OCI-M1 (cell line): ENCODE measurements at places on chromosomes 1 and 21.

GRCh38 chr1:214532070-214532469 lies 19.3 kb downstream of the PTPN14 start:
- DNase-seq: no peak

GRCh38 chr1:224300346-224300745 lies 29.6 kb downstream of the NVL start:
- DNase-seq: no peak

- no peak for DNase-seq
Measured at GRCh38 chr1:203581841-203582240, 44.8 kb upstream of the ATP2B4 start.

DNA sequence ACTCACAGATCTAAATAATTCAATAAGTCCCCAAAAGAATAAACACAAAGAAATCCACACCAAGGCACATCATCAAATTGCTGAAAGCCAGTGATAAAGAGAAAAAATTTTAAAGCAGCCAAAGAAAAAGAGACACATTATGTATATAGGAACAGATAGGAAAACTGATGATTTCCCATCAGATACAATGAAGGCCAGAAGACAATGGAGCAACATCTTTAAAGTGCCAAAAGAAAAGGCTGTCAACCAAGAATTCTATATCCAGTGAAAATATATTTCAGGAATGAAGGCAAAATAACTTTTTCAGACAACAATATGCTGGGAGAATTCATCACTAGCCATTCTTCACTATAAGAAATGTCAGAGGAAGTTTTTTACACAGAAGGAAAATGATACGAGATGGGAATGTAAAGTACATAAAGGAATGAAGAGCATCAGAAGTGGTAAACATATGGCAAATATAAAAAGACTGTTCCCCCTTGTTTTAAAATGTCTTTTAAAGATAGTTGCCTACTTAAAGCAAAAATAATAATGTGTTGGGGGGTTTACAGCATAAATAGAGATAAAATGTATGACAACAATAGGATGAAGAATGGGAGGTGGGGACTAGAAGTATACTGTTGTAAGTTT lies 9.4 kb upstream of the MYOG start:
- DNase-seq: no peak

DNA sequence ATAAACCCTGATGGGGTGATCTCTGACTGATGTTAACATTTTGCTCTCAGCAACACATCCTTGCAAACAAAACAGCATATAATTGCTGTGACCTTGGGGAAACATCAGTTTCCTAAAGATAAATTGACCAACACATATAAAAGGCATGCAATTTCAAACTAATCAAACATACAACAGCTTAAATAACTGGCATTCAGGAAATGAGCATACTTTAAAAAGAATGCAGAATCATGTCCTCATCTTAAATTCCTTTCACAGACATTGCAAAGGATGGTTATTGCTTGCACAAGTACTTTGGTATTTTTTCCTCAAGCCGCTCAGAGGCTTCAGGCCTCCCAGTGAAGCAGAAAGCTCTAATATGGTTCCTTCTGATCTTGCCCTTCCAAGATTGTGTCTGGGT lies 53.4 kb upstream of the RGS18 start:
- DNase-seq: no peak

- DNase-seq: peak; percentile 81
Measured at GRCh38 chr1:215128504-215128903, 46.0 kb downstream of the KCNK2 start.

DNA sequence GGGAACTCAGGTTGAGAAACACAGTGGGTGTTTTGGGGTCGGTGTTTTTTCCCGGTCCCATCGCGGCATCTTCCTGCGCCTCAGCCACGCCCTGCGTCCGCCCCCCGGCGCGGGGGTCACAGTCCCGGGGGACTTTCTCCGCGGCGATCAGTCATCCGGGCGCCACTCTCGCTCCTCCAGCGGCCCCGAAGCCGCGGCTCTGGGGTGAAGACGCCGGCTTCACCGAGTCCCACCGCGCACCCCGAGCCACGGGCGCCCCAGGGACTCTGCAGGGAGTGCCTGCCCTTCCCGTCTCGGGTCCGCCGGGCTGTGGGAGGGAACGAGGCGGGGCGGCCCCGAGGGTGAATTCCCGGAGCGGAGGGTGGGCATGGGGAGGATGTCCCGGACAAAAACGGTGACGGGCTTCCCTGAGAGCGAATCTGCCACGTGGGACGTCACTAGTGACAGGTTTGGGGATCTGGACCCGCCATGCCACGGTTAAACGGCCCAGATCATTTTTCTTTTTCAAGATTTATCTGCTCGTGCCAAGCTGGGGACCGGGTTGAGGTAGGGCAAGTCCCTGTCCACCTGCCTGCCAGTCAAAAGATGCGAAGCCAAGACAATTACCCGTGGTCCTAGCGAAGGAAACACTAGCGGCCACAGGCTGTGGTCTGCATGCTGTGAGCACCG lies 717 bp upstream of the BATF3 start:
- no peak for DNase-seq

- DNase-seq: no peak
Measured at GRCh38 chr1:35279555-35279904, 11.0 kb downstream of the ZMYM4 start.

- no peak for DNase-seq
Measured at GRCh38 chr1:85570446-85571180, 9.9 kb upstream of the CCN1 start.

DNA sequence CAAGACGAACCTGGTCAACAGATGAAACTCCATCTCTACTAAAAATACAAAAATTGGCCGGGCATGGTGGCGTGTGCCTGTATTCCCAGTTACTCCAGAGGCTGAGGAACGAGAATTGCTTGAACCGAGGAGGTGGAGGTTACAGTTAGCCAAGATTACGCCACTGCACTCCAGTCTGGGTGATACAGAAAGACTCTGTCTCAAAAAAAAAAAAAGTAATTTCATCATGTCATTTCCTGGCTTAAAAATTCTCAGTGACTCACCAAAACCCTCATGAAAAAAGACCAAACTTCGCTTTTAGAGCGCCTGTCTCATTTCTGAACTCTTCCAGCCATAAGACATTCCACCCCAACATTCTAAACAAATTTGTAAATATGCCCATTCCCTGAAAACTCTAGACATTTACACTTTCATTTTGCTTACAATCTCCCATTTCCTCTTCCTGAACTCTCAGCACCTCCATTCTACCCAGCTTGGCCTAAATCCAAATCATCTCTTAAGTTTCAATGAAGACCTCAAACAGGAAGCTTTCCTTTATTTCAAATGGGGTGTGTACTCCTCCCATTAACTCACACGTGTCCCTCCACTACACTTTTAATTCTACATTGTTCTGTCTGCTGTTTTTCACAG lies 50.5 kb upstream of the PRRC2C start:
- peak; percentile 53 for DNase-seq

- no peak for DNase-seq
Measured at GRCh38 chr21:43808367-43808766, 19.0 kb downstream of the RRP1 start.

- DNase-seq: no peak
Measured at GRCh38 chr1:9300573-9300972, 7.9 kb downstream of the SPSB1 start.

- DNase-seq: no peak
Measured at GRCh38 chr1:74517599-74518051, 5.2 kb upstream of the LRRC53 start.

DNA sequence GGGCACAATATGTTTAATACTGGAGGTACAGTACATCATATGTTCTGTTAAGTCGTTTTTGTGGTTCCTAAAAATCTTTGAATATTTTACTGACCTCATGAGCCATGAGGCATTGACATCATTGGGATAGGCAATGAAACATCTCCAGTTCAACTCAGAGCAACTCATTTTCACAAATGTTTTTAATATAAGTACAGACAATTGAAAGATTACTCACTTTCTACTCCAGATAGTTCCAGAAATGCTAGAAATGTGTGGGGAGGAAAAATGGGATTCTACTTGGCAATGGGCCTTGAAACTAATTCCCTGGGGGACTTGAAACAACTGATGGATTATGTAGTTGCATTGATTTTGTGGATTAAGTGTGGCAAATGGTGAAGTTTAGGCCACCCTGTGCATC lies 7.2 kb upstream of the C8B start:
- no peak for DNase-seq

- no peak for DNase-seq
Measured at GRCh38 chr21:45826676-45827301, 154.8 kb upstream of the COL6A1 start.

DNA sequence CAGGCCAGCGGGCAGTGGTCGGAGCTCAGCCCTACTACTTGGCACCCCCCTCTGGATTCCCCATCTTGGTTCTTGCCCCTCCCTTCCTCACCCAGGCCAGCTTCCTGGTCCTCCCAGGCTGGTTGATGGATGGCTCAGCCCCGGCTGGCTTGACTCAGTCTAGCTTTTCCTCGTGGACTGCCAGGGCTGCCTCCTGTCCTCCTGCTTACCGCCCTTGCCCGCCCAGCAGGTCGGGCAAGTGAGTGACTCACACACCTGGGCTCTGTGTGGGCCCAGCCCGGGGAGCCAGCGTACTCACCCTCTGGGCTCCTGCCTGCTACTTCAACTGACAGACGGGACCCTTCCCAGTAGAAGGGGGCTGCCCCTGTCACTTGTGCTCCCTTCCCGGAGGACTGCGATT lies 19.5 kb upstream of the ARHGEF10L start:
- no peak for DNase-seq

- no peak for DNase-seq
Measured at GRCh38 chr1:226123591-226124471, 61.3 kb downstream of the H3-3A start.

GRCh38 chr1:86429835-86430234 lies 5.9 kb downstream of the CLCA2 start:
- DNase-seq: peak; percentile 90

GRCh38 chr1:17213148-17213781 lies 8.3 kb downstream of the PADI1 start:
- no peak for DNase-seq

GRCh38 chr1:115114308-115114707 lies 25.0 kb upstream of the TSPAN2 start:
- DNase-seq: no peak

GRCh38 chr1:152960452-152961044 lies 9.9 kb upstream of the SPRR4 start:
- no peak for DNase-seq

GRCh38 chr1:118275472-118276115 lies 90.6 kb upstream of the SPAG17 start:
- no peak for DNase-seq

GRCh38 chr1:167630568-167631385 lies 745 bp downstream of the RCSD1 start:
- no peak for DNase-seq

GRCh38 chr21:24716281-24716918 lies 890.9 kb downstream of the MRPL39 start:
- DNase-seq: peak; percentile 42

- DNase-seq: no peak
Measured at GRCh38 chr1:209208648-209209047, 374.9 kb upstream of the CAMK1G start.

DNA sequence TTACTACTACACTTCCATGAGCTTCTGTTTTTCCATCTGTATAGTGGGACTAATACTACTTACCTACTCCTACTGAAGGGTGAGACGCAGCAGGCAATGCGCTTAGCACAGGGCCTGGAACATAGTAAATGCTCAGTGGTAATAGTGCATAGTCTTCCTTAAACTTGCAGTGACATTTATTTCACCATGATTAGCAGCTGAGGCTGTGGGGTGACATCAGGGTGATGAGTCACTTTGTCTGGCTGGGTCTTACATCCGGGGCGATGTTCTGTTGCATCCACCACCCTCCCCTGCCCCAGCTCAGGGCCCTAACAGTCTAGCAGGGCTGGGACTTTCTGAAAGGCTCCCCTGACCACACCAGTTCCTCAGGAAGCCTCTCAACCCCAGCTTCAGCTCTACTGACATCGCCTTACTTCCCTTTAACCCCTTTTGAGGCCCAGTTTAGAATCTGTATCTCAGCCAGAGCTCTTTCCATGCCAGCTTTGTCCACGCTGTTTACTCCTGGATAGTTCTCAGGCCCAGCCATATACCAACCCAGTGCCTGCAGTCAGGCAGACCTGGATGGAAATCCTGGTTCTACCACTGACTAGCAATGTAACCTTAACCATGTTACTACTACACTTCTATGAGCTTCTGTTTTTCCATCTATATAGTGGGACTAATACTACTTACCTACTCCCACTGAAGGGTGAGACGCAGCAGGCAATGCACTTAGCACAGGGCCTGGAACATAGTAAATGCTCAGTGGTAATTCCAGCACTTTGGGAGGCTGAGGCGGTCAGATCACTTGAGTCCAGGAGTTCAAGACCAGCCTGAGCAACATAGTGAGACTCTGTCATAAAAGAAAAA lies 66.3 kb downstream of the CD58 start:
- DNase-seq: peak; percentile 87

GRCh38 chr1:31152181-31152795 lies 86.8 kb upstream of the PUM1 start:
- peak; percentile 29 for DNase-seq

DNA sequence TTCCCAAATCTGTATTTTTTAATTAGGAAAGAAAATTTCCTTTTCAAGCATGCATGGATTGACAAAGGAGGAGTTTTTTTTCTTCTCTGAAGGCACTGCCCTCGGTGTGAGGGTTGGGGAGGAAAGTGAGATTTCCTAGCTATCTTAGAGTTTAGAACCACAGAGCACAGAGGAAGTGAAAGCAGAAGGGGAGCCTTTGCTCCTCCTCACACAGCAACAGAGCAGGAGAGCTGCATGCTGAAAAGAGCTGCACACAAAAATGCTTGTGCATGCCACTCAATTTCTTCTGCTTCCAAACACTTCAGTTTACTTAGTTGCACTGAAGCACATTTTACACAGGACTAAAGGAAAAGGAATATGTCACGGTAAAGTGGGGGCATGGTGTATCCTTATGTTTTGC lies 308.1 kb downstream of the GPATCH2 start:
- no peak for DNase-seq

GRCh38 chr1:18716112-18716784 lies 85.6 kb downstream of the PAX7 start:
- DNase-seq: peak; percentile 38

DNA sequence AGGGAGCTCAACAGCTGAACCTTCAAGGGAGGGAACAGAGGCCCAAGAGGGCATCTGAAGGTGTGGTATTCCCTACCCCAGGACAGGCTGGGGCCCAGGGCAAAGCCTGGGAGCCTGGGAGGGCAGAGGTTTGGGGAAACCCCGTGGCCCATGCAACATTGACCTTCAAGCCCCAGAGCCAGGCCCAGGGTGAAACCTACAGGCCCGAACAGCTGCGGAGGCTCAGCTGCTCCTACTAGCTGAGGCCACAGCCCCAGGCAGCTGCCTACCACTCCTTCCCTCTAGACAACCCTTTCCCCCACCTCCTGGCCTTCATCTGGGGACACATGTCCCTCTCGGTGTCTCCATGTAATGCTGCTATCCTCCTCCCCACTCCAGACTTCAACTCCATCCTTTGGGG lies 3.2 kb downstream of the LAD1 start:
- no peak for DNase-seq
